ENCODE measurements at places on chromosomes 2 and 18.

DNA sequence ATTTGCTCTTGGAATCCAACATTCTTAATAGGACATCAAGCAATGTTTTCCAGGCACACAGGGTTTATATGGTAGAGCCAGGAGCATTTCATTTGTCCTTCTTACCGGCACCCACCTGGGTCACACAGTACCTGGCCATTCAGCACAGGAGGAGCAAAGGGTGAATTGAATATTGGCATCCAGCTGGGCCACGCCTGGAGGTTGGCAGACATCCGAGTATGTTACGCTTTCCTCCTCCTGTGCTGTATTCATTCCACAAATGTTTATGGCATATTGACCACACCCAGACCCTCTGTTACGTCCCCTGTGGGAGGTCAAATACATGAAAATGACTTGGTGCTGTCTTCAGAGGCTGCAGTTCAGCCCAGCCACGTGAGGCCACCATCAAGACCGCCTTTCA lies 206.2 kb downstream of the RTP5 start:
- DNase-seq: no peak

DNA sequence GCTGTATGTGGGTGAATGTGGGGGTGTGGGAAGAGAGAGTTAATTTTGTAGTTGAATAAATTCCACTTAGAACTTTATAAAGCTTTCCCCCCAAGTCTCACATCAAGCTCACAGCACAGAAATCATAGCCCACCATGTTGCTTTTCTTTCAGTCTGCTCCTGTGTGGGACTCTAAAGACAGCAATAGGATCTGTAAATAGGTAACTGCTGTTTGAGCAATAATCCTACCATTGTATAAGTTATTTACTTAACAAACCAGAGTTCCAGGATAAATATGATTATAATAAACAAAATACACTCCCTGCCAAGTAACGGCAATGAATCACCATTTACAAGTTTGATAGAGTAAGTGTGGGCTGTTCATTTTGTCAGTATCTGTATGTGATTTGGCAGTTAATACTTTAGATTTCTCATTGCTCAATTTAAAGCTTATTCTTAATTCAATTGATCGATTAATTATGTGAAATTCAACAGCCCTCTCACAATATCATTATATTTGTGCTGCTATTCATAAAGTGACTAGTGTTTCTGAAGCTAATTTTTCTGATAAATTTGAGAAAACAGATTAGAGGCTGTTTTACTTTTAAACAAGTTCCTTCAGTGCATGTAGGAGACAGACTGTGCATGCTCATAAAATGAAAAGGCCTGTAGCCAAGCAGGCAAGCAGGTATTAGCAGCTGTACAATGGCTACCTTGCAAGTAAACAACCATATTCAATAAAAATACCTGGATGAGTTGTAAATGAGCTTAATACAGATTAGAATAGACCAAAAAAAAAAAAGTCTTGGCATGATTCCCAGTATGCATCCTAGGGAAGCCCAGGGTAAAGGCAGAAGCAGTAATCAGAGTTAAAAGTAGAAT lies 142.7 kb downstream of the PDE11A start:
- DNase-seq: no peak

DNA sequence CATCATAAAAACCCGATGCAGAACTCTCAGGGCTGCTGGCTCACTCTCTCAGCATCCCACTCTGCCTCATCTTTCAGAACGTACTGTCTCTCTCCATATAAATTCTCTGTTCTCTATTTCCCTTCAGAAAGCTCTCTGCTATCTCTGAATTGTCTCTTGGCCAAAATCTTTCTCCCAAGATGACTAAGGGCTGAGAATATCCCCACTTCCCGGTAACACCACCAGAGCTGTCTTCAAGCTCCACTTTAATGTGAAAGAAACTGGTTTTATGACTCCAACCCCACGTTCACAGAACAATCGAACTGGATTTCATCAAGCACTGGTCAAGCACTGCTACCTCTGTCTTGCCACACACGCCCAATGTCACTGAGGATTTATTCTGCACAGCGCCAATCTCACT lies 22.4 kb downstream of the TGFBRAP1 start:
- DNase-seq: no peak

DNA sequence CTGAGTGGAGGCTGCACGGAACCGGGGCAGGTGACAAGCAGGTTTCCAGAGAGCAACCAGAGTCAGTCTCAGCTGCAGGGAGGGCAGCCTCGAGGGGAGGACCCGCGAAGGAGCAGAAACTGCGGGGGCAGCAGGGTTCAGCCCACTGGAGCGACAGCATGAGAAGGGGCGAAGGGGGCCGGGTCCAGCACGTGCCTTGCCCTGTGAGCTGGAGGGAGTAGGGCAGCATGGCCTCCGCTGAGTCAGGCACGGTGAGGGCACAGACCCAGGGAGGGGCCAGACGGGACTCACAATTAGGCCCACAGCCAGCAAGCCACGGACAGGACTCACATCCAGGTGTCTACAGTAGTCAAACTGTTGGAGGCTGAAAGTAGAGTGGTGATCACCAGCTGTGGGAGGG lies 22.7 kb upstream of the ATP9B start:
- no peak for DNase-seq

- DNase-seq: no peak
Observed at GRCh38 chr2:47019532-47019931, 103.9 kb upstream of the MCFD2 start.

DNA sequence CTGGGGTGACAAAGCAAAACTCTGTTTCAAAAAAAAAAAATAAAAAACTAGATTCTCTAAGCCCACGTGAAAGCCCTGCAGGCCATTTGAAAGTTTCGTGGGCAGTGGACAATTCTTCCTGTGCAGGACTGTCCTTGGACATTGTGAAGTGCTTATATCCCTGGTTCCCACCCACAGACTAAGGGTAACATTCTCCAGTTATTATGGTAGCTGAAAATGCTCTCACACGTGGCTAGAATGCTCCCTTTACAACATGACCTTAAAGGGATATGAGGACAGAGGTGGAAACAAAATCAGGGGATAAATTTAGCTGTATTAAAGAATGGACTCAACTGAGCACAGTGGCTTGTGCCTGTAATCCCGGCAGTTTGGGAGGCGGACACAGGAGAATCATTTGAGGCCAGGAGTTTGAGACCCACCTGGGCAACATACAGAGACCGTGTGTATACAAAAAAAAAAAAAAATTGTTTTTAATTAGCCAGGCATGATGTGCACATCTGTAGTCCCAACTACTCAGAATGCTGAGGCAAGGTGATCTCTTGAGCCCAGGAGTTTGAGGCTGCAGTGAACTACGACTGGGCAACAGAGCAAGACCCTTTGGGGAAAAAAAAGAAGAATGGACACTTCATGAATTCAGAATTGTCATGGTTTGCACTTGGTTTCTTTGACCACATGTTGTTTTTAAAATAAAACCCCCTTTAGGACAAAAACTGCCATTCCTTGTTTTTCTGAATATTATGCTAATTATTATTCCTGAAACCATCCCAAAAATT lies 167.9 kb downstream of the MGAT5 start:
- no peak for DNase-seq

DNA sequence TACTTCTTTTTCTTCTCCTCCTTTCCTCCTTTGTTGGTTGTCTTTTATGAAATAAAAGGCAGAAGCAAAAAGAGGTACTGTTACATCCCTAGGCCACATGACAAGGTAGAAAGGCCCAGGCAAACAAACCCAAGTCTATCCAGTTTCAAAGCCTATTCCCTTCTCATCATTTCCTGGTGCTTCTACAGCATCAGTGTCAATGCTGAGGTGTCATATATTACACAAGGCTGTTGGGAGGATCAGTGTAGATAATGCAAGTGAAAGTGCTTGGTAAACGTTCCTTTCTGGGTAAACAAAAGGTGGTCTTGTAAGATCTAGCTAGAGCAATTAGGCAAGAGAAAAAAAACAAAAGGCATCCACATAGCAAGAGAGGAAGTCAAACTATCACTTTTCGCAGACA lies 64.9 kb downstream of the EVA1A start:
- no peak for DNase-seq

GRCh38 chr2:52897511-52898044 lies 870.0 kb upstream of the CHAC2 start:
- no peak for DNase-seq

DNA sequence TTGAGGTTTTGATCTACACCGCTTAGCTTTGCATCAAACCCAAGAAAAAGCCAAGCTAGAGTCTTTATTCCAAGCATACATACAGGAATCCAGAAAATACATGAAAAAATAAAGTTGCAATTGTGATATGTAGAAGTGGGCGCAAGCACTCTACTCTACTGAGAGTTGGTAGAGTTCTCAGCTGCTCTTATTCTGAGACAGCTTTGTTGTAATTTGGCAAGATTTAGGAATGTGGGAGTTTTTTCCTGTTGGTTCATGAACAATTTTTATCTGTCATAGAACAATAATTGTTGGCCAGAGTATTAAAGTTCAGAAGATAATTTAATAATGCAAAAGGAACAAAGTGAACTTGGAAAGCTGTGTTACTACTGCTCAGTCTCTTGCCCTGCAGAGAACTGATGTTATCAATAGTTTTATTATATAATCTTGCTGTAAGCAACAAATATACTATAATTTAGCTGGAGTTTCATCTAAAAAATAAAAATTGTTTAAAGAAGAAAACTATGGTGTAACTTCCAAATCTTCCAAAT lies 302.0 kb upstream of the RND3 start:
- no peak for DNase-seq

DNA sequence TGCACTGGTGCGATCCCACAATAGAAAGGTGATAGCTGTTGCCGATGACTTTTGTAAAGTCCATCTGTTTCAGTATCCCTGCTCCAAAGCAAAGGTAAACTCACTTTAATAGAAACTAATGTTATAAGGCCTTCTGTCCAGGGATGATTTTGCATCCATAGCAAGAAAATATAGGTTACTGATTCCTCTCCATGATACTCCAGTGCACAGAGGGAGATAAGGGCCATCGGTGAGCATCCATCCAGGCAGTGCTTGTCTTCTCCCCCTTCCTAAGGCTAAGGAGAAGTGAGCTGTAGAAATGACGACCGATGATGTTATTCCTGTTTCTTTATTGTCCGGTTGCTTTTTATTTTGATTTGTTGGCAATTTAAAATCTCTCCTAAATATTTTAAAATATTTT lies 32.1 kb downstream of the COX7A2L start:
- no peak for DNase-seq

GRCh38 chr2:203532957-203533658 lies 2.0 kb downstream of the RAPH1 start:
- no peak for DNase-seq

DNA sequence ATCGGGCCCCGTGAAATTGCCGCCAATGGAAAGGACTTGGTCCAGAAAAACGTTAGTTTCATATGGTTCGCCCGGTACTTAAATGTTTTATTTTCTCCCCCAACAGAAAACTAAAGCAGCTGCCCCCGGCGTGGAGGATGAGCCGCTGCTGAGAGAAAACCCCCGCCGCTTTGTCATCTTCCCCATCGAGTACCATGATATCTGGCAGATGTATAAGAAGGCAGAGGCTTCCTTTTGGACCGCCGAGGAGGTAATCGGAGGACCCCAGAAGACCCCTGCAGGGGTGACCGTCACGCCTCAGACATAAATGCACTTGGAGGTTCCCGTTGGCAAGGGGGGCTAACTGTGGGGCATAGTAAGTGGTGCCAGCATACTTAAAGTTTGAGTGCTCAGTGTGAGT lies 742 bp downstream of the RRM2 start:
- no peak for DNase-seq

DNA sequence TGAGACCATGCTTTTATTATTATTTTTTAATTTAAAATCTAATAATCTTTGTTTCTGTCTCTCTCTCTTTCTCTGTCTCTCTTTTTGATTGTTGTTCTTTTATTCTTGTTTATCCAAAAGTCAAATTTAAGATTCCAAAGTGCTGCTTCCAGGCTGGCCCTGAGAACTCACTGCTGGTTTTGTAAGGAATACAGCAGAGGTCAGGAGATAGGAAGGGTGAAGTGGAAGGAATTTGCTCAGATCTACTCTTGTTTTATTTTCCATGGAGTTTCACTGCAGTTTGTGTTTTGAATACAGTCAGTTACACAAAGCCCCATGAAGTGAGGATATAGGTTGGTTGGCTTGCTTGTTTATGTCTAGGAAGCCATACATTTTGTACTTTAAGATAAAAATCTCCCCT lies 168.1 kb downstream of the MIB1 start:
- no peak for DNase-seq
